ENCODE measurements at places on chromosomes 5 and 9.

DNA sequence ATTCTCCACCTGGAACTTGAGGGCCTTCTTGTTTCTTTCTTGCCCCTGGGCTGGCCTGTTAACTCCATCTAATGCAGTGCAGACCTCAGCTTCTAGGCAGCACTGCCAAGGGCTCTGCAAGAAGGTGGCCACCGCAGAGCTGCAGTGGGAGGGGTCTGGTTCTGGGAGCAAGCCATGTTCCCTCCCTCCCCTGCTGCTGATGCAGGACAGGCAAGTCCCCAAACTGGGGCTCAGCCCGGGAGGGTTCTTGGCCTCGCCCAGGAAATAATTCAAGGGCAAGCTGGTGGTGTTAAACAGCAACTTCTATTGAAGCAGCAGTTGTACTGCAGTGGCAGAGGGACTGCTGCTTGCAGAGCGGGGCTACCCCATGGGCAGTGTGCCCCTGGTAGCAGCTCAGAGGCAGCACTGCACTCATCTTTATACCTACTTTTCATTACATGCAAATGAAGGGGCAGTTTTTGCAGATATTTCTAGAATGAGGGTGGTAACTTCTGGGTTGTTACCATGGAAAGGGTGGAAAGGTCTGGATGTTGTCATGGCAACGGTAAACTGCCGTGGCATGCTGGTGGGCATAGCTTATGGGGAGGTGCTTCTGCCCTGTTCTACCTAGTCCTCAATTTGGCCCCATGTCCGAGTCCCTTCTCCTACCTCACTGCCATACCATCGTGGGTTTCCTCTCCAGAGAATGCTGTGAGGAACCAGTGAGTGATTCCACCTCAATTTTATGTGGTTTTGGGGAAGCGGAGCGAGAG is 82.1 kb downstream of the WDR41 start:
- DNase-seq, result no peak

DNA sequence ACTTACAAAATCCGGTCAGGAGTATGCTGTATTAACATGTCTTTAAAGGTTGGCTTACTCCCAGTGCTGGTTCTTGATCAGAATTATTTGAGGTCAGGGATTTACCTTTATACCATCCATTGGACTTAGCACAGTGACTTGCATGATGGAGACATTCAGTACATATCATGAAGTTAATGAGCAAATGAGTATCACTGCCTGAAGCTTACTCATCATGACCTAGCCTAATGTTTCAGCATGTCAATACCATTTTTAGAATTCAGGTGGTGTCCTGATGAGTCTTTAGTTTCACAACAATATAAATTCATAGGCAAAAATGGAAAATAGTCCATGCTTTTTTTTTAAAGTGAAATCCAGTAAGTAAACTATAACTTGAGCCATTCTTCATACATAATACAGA is 226.0 kb upstream of the C9orf72 start:
- DNase-seq, result no peak

DNA sequence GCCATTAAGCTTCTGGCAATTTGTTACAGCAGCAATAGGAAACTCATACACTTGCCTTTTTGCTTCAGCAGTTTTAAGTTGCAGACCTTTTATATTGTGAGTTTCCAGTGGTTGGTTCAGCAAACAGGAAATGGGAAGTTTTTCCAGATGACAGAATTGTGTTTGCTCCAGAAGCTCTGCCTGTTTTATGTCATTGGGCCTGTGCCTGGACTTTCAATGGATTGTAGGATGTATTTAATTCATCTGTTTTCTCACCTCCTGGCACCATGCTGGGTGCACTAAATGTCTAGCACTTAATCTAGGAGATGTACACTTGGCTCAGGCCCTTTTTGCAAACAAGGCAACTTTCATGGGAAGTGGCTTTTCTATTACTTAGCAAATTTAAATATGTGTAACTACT is 100.4 kb upstream of the CLINT1 start:
- DNase-seq, result no peak

DNA sequence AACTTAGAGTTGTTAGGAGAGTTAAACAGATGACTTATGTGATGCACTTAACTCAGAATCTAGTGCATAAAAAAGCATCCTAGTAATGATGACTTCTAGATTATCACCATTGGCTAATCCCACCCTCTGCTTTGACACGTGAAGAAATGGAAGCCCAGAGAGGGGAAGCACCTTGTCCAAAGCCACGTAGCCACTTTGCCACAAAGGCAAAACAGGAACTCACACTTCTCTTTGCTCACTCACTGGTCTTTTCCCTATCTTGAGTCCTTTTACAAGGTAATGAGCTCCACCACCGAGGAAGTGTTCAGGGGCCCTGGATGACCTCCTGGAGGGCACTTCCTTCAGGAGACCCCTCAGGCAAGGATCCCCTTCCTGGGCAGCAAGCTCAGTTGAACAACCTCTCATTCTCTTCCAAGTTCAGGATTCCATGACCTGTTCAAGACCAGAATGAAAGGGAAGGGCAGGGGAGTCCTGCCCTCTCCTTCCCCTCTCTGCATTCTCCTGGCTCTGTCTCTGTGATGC is 89.7 kb downstream of the HRH2 start:
- DNase-seq, result no peak

GRCh38 chr5:67576112-67576511 is 379.5 kb upstream of the CD180 start:
- DNase-seq, result no peak

GRCh38 chr5:191036-191948 is at the start of gene LRRC14B:
Gene LRRC14B (plus strand): TSS chr5:191495. CDS start chr5:191539, 44 bp downstream.
- DNase-seq, result peak; percentile 61

DNA sequence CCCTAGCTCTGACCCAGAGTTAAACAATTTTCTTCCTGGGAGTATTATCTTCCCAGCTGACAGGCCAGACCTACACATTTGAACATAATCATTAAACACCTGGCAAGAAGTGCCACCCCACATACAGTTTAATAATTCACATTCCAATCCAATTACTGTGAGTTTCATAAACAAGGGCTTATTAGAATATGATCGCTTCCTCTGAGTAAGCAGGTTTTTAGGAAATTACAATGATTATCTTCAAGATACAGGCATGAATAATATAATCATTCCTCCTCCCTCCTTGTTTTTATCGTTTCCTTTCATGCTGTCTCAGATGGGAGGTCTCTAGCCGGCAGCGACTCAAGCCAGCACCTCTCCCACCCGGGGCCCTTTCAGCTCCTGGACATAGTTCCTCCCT is 15.8 kb upstream of the KIF4B start:
- no peak for DNase-seq

- DNase-seq, result no peak
Observed at GRCh38 chr5:78621291-78621738, 27.3 kb downstream of the LHFPL2 start.

DNA sequence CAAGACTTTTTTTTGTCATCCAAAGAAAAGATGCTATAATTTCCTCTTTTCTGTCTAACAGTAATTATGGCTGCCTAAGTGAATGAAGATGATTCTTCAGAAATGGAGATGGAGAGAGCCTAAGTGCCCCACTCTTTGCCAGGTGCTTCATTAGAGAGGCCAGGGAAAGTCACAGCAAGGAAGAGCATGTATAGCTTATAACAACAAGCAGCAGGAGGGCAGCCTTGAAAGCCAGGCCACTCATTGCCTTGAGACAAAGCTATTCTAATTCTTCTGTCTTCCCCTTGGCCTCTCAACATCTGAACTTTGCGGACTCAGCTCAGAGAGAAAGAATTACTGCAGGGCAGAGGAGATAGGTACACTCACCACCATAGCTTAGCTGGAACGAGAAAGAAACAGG is 112.0 kb upstream of the ZNF366 start:
- no peak for DNase-seq

DNA sequence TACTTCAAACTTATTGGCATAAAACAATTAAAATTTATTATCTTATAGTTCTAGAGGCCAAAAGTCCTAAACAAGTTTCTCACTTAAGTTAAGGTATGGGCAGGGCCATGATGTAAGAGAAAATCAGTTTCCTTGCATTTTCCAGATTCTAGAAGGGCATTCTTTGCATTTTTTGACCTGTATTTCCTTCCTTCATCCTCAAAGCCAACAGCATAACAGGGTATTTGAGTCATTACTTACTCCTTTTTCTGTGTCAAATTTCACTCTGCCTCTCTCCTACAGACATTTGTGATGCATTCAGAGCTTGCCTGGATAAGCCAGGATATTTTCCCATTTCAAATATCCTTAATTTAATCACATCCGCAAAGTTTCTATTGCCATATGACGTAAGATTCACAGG is 1499.0 kb downstream of the EFNA5 start:
- no peak for DNase-seq

DNA sequence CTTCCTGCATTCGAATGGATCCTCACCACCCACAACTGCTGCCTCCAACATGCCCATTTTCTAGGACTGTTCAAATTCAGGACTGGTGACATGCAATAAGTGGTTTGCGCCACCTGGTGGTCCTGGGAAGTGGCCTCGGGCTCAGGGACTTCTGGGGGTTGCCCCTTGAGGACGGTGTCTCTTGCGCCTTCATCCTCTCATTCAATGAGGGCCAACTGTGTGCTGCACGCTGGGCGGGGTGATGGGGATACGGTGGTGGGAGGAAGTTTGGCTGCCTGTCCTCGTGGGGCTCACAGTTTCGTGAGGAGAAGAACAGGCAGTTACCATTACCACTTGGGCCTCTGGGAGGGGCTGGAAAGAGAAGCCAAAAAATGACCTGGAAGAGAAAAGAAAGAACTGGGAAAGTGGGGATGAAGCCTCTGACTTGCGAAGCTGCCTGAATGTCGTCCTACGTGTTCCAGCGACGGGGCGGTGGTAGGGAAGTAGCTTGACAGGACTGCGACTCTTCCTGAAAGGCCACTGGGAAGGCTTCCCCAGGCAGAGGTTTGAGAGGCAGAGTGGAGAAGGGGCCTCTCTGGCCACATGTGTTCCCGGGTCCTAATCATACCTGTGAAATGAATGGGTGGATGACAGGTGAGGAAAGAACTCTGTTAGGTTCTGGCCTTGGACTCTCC is 49.0 kb downstream of the PSD2 start:
- no peak for DNase-seq

GRCh38 chr9:21657966-21658667 is 144.3 kb upstream of the MTAP start:
- DNase-seq, result no peak

DNA sequence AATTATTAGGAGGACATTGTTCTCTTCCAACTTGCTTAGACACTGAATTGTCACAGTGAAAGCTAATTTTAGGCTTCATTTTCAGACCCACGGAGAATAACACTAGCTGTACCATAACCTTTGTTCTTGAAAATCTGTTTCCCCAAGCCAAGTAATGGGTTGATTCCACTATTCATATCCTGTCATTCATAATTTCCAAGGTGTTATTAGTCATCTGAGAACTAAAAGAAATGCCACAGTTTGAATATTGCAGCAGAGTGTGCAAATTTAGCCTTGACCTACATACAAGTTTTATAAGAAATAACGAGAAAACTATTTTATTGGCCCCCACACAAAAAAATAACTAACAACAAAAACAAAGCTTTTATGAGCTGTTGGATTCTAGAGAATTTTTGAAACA is 148.5 kb upstream of the TYRP1 start:
- DNase-seq, result no peak

GRCh38 chr5:170809551-170809950 is 26.0 kb downstream of the GABRP start:
- DNase-seq, result no peak

DNA sequence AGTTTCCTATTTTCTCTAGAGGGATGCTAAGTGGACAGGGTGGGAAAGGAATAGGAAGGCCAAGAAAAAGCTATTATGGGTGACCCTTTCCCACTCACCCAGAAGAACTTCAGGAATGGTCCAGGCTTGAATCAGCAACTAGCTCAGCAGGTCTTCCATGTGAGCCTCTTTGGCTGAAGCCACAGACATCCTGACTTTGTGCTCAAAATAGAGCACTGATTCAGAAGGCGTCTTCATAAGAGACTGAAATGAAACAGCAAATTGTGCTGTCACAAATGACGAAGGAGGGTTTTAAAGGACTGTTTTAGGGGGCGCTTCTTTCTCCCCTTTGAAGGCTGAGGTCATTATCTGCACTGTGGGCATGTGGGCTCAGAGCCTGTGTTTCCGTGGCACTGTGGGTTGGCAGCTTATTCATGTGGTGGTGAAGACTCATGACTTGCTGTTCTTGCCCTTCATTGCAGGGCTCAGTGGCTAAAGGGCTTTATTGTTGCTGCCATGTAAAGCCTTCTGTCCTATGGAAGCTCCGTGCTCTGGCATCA is 65.8 kb upstream of the NFIL3 start:
- no peak for DNase-seq

DNA sequence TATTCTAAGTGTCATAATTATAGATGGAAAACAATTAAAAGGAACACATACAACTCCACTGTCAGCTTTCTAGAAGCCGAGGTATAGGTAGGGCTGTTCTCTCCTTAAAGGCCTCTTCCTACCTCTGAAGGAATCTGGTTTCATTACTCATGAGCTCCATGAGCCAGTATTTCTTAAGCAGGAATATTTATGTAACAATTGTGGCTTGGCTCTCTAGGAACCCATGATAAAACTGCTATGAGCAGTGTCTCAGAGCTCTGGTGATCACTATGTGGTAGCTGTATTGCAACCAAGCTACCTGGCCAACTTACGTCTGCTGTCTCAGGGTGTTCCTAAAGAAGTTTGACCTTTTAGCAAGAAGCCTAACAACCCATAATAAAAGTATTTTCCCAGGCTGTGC is 157.7 kb downstream of the CEP120 start:
- no peak for DNase-seq

- DNase-seq, result no peak
Observed at GRCh38 chr5:80238778-80239679, 16.8 kb downstream of the SERINC5 start.
